ENCODE measurements at places on chromosomes 4 and X.
A peak's percentile ranks its signal among the peaks of the same experiment; 100 is the strongest.

- ATAC-seq, result no peak
These were observed 298.1 kb downstream of the INPP4B start for GRCh38 chr4:142547974-142548373.

GRCh38 chr4:177367336-177367735, 57.7 kb downstream of the NEIL3 start:
- ATAC-seq, result no peak

DNA sequence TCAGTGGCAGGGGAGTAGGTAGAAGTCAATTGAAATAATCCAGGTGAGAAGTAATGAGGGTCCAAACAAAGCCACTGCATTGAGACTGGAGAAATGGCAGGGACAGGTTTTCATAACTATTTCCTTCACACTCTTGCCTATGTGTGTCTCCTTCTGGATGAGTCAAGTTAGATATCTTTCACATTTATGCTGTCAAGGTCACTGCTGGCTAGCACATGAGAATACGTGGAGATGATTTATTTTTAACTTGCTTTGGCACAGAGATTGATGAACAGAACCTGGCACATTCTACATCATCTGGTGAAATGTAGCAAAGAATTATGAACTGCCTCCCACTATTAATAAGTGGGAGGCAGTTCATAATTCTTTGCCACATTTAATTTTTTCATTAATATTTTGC, 66.7 kb upstream of the BOD1L1 start:
- ATAC-seq, result no peak

GRCh38 chrX:136954930-136955329, 74.4 kb upstream of the RBMX start:
- ATAC-seq, result no peak

GRCh38 chr4:993111-994029, at the start of gene SLC26A1:
Gene SLC26A1, minus strand, starts transcription at chr4:993404. Its CDS starts 1,701 bp downstream, at chr4:991703.
- ATAC-seq, result no peak

- ATAC-seq, result no peak
These were observed 13.0 kb upstream of the FGF5 start for GRCh38 chr4:80253510-80253909.

- no peak for ATAC-seq
These were observed 256.3 kb downstream of the CENPC start for GRCh38 chr4:67288964-67289363.

DNA sequence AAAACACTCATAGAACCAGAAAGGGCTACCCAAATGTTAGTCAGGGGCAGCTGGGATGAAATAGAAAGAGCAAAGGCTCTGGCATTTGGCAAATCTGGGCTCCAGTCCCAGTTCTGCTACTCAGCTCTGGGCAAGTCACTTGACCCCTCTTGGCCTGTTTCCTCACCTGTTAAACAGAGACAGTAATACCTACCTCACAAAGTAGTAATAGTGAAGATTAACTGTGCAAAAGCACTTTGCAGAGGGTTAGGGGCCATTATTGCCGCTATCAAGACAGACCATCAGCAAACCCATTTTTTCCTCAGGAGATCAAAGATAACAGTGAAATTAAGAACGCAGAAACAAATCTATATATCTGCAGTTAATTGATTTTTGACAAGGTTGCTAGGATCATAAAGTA, 20.6 kb downstream of the ZBTB33 start:
- ATAC-seq, result no peak

- no peak for ATAC-seq
These were observed 11.9 kb upstream of the SH3KBP1 start for GRCh38 chrX:19899217-19899788.

DNA sequence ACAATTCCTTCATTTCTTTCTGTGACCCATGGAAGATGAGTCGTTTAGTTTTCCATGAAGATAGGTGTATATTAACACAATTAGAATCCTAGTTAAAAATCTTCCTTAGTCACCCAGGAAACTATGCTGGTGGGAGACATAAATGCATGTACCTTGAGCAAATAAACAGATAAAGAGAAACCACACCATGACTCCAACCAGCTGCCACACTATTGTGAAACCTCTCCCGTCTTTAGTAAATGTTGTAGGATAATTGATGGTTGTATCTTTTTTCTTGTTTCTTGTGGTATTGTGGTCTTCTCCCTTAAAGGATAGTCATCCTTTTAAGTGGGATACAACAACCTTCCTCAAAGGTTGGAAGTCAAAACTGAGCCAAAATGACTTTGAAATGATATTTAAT, 103.8 kb upstream of the LEF1 start:
- no peak for ATAC-seq

GRCh38 chr4:168129802-168130201, 37.5 kb downstream of the ANXA10 start:
- ATAC-seq, result no peak

GRCh38 chr4:71550220-71551165, 211.7 kb downstream of the SLC4A4 start:
- no peak for ATAC-seq

DNA sequence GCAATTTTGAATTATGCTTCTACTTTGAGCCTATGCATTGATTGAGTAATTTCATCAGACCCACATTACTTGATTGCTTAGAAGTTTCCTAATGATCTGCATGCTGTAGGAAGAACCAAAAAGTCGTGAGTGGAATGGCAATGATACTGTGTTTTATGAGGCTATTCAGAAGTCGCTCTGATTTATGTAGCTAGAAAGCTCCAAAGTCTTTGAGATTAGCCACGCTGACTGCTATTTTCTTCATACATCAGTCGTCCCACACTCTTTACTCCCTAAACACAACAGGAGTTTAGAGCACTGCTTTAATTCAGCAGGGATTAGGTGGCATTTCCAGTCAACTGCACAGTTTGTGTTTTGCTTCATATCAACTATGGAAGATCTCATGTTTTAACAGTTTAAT, 4.1 kb downstream of the GRID2 start:
- ATAC-seq, result no peak

GRCh38 chr4:865572-865971, 39.6 kb upstream of the CPLX1 start:
- ATAC-seq, result no peak

GRCh38 chr4:82403725-82404124, 26.5 kb downstream of the HNRNPDL start:
- no peak for ATAC-seq

DNA sequence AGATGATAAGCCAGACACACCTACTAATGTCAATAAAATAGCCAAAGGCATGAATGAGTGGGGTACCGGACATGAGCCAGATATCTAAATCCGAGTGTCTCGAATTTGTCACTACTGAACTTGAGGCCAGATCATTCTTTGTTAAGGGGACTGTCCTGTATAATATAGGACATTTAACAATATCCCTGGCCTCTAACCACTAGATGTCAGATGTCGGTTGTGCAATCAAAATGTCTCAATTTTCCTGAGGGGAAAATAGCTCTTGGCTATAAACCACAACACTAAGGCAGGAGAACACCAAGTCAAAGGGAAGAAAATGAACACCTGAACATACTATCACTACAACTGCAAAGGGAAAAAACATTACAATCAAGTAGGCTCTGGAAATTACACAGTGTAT, 154.5 kb downstream of the GPM6A start:
- ATAC-seq, result no peak

DNA sequence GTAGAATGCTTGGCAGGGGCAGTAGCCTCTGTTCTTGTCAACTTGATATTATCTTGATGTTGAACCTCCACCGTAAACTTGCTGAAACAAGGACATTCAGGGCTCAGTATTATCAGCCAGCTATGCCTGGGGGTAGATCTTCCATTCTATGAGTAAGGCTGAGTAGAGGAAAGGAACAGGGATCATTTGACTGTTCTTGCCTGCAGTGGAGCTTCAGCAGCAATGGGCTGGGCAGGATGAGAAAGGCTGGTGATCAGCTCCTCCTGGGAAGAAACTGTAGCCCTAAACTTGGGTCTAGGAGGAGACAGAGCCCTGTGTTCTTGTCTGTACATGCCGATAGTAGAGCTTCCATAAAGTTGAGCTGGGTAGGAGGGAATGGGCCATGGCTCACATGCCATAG, 127.2 kb downstream of the CCSER1 start:
- no peak for ATAC-seq

GRCh38 chr4:153939570-153939969, 150.7 kb upstream of the SFRP2 start:
- no peak for ATAC-seq

DNA sequence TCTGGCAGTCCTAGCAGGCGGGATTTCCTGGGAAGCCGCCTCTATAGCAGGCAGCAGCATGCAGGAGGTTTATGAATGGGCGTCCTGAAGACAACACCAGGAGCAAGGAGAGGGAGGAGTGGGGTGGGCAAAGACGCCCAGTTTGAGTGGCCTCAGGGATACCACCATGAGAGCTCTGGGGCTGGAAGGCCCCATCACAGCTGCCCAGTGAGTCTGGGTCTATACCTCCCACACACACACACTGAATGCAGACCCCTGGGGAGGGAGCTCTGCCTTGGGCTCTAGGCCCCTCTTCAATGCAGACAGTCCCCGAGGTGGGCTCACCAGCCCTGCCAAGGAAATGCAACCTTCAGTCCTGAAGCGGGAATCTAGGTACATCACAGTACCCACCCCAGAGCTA, 98.6 kb downstream of the AFAP1 start:
- no peak for ATAC-seq

- ATAC-seq, result peak; percentile 14
These were observed 39.7 kb downstream of the ENPEP start for GRCh38 chr4:110515676-110516075.

GRCh38 chr4:1195891-1196401, 23.6 kb upstream of the SPON2 start:
- ATAC-seq, result no peak

DNA sequence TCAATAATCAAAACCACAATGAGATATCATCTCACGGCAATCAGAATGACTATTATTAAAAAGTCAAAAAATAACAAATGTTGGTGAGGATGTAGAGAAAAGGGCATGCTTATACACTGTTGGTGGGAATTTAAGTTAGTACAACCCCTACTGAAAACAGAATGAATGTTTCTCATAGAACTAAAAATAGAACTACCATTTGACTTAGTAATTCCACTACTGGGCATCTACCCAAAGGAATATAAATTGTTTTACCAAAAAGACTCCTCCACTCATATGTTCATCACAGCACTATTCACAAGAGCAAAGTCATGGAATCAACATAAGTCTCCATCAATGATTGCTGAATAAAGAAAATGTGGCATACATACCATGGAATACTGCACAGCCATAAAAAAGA, 278.1 kb upstream of the ARSJ start:
- no peak for ATAC-seq

- ATAC-seq, result no peak
These were observed 14.8 kb downstream of the ADGRA3 start for GRCh38 chr4:22500831-22501714.

GRCh38 chr4:168560184-168561180, 63.6 kb downstream of the PALLD start:
- no peak for ATAC-seq

DNA sequence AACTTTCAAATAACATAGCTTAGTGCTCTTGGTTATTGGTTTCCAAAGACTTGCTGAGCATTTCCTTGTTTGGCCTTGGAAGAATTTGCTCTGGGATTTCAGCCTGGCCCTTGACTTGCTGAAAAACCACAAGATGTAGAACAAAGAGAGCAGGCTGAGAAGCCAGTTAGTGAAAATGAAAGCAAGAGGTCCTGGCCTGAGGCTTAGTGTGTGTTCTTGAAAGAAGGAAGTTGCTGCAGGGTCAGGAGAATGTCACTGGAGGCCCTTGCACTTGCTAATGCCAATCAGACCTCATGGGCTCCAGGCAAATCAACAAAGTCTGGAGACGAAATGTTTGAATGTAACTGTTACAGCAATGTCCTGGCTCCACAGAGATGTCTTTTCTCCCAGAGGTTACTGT, 79.4 kb downstream of the SYNPO2 start:
- ATAC-seq, result peak; percentile 74

DNA sequence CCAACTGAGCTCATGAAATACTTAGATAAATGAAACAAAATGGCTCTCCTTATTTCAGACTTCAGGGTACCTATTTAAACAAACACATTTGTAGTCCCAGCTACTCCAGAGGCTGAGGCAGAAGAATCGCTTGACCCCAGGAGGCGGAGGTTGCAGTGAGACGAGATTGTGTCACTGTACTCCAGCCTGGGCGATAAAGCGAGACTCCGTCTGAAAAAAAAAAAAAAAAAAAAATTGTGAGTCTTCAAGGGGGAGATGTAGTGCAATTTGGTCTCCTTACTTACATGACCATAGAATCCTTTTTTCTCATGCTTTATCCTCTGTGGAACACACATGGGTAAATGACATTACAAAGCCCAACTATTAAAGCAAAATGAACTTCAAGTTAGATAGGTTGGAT, 2.3 kb upstream of the ADAMTS3 start:
- ATAC-seq, result no peak

DNA sequence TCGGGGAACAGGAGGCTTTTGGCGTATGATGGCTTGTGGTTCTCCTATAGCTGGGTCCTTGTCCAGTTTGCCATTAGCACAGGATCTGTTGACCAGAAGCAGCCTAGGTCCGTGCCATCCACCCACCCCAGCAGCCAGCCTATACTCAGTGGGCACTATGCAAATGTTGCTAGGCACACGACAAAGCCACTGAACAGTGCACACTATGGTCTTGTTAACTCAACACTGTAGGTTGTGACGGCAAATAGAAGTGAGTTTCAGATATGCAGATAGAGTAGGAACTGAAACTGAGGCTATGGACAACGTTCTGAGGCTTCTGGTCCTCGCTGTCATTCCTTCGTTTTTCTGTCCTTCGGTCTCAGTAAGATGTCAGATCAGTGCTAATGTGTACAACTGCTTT, 541.3 kb upstream of the TENM3 start:
- no peak for ATAC-seq

DNA sequence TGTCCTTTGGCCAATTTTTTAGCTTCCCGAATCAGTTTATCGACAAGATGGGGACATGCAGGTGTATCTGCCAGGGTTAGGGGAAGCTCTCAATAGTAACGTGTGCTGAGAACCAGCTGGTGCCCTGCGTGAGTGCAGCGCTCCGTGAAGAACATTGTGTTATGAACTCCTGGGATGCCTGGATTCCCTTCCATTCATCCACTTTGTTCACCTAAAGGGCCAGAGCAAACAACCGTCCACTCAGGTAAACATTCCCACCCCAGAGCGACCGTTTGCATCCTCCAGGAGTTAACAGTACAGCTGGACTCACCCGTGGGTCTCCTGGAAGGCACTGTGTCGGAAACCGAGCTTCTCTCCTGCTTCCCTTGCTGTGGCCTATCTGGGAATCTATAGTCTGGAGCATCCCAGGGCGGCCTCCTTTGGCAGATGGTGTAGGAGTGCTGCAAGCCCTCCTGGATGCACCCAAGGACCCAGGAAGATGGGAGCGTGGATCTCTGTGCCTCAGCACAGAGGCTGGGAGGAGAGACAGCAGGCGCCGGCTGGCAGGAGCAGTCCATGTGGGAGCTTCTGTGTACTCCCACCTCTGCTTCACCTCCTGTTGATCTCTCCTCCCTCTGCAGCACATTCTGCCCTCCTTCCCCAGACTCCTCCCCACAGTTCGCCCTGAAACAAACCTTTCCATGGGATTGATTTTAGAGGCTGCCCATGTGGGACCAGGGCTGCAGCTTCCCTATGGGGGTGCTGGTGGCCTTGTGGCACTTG, 62.7 kb downstream of the SHROOM2 start:
- ATAC-seq, result no peak
